ENCODE measurements at places on chromosomes 3 and 15. TPM values are rescaled to one million over a fixed set of nuclear protein-coding genes. Genes with fewer than 3 reads are reported as not detected.

DNA sequence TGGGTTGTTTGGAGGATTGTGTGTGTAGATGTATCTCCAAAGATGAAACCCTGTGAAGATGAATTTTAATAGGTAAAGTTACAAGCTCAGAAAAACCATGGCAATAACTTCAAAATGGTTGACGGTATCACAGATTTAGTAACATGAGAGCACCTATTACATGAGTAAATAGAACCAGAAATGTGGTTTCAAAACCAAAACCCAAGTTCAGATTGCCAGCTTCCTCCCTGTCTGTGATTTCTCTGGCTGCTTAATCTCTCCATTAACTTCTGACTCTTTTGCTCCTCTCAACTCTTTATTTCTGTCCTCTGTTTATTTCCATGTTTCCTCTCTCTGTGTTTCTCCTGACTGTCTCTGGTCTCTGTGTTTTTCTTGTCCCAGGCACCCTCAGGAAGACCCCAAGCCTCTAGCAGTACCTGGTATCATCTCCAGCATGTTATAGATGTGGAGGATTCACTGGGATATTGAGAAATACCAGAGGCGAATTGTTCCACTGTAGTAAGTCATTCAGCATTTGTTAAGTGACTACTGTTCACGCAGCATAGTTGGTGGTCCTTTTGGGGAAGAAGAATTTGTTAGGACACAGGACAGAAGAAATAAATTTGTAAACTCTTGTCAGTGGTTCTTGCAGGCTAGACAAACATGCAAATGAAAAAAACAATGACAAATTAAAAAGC, 138.8 kb downstream of the BBX start:
- peak; percentile 36 for DNase-seq

GRCh38 chr3:47228088-47228487, 54.5 kb downstream of the KIF9 start:
- no peak for DNase-seq

Gene SH2D7
- total RNA-seq, result not detected

Gene MORC1
- not detected for total RNA-seq
